NCI-H526 (cell line): ENCODE measurements at places on chromosomes 5 and 9.

- no peak for DNase-seq
These were observed 977 bp upstream of the DPP7 start for GRCh38 chr9:137115394-137116026.

GRCh38 chr9:79224672-79225433 is 346.9 kb upstream of the TLE4 start:
- no peak for DNase-seq

GRCh38 chr9:37239921-37240320 is 119.5 kb downstream of the ZCCHC7 start:
- DNase-seq: no peak

GRCh38 chr9:112853882-112854585 is 36.6 kb downstream of the SLC46A2 start:
- DNase-seq: no peak

- no peak for DNase-seq
These were observed 3.0 kb upstream of the CTSV start for GRCh38 chr9:97041898-97042297.

GRCh38 chr5:152125661-152126205 is 201.1 kb upstream of the GLRA1 start:
- no peak for DNase-seq

DNA sequence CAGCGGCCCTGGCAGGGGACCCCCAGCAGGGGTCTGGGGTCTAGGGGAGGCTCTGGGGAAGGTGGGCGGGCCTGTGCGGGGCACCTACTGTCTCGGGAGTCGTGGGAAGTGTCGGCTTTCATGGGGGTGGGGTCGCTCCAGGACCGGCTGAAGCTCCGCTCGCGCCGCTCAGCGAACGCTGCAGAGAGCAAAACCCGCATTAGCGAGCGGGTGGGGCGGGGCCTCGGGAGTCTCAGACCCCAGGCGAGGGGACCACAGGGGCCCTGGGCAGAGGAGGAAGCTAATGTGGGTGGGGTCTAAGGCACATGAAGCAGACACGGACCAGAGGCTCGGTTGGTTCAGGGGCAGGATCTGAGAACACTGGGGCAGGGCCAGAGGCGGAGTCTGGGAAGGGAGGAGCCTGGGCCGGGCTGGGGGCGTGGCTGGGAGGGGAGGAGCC is 5.5 kb downstream of the NSMF start:
- peak; percentile 44 for DNase-seq

DNA sequence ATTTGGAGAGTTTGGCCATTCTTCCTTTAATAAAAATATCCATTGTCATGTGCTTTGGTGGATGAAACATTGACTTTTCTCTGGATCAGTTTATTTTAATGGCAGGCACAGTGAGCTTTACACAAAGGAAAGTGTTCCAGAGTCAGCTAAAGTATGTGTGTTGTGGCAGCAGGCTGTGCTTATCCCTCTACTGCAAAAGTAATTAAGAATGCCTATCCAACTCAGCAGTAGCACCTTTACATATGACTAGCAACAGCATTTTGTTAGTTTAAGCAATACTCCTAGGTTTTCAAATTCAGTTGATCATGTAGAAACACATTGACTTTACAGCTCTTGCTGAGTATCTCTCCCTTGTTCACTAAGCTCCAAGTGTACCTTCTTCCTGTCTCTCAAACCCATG is 730.5 kb upstream of the RGMB start:
- DNase-seq: no peak

DNA sequence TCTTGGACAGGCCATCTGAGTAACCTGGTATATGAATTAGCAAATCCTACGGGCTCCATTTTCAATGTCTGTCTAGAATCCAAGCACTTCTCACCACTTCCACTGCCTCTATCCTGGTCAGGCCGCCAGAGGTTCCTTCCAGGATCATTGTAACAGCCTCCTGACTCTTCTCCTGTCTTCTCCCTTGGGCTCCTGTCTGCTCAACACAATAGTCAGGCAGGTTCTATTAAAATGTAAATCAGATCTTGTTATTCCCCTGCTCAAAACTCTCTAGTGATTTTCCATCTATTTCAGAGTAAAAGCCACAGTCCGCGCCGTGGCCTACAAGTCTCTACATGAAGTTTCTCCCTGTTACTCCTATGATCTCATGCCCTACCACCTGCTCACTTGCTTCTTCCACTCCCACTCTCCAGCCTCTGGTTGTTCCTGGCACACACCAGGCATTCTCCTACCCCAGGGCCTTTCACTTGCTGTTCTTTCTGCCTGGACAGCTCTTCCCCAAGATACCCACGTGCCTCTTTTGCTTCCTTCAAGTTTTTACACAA is 21.7 kb downstream of the ZNF366 start:
- DNase-seq: no peak

GRCh38 chr9:115084709-115085108 is 33.2 kb downstream of the TNC start:
- no peak for DNase-seq

- DNase-seq: no peak
These were observed 18.4 kb upstream of the SCGB3A2 start for GRCh38 chr5:147859962-147860640.

DNA sequence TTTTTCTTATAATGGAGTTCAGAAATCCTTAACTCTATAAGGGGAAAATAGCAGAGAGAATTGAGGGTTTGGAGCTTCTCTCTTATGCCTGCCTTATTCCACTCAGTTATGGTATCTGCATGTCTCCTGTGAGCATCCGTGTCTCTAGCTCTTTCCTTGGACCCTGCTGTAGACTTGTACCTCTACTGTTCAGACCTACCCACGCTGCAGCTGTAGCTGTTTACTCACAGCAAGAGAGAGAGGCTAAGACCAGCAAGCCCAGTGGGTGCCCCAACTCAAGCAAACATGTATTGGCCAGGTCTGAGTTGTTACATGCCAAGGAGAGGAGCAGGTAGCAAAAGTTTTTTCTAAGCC is 7.1 kb upstream of the PCSK1 start:
- no peak for DNase-seq

DNA sequence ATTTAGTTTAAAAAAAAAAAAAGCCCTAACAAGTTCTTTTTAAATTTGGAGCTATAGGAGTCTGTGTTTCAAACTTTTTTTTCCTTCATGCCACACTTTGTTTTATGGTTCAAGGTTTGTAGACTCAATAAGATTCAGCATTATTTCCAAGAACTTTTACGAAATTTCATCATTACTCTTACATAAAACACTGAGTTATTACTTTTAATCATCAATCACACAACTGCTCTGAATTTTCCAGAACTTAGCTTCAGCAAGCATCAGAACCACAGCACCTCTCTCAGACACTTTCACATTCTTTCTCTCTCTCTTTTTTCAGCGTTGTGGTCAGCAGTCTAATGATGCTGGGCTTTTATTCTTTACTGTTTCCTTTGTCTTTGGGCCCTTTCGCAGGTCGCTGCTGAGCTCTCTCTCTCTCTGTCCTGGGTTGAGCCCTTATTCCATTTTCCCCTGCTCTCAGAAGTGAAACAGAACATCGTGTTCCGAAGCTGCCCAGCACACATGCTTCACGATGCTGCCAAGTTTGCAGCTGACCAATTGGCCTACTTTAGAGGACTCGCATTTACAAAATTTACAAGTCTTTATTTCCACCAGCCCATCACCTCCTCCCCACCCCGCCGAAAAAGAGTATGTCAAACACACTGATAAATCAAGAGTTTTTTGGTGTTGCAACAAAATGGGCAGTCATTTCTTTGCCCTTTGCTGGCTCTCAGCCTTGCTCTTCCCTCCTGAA is 44.6 kb upstream of the PIK3R1 start:
- DNase-seq: no peak

DNA sequence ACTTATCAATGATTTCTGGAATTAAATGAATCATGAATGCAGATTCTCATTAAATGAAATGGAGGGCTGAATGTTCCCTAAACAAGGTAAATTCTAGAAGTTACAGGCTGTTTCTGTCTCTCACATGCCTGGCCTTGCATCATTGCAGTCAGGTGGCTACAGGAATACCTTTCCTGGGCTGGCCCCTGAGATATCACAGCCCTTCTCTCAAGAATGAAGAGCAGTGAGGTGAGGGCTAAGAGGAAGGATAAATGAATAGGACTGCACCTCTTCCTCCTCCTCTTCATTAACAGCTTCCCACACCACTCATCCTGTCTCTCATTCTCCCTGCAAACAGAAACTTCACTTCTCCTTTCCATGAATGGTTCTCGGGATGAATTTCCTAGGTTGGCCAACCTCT is 22.5 kb downstream of the ARHGEF28 start:
- no peak for DNase-seq

DNA sequence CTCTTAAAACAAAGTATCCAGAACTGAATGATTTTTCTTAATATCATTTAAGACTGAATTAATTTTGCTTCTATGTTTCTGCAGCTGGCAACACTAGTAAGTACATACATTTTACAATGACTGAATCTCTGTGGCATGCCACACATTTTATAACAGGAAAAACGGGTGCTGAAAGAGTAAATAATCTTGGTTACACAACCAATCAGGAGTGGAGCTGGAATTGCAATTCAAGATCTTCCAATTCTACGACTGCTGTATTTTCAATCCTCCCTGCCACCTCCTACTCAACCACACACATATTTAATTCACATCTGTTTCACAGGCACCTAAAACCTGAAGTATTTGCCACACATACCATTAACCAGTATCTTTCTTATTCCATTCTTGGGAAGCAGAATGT is 52.7 kb upstream of the NR5A1 start:
- no peak for DNase-seq
